ENCODE measurements at places on chromosomes 13 and 19.

DNA sequence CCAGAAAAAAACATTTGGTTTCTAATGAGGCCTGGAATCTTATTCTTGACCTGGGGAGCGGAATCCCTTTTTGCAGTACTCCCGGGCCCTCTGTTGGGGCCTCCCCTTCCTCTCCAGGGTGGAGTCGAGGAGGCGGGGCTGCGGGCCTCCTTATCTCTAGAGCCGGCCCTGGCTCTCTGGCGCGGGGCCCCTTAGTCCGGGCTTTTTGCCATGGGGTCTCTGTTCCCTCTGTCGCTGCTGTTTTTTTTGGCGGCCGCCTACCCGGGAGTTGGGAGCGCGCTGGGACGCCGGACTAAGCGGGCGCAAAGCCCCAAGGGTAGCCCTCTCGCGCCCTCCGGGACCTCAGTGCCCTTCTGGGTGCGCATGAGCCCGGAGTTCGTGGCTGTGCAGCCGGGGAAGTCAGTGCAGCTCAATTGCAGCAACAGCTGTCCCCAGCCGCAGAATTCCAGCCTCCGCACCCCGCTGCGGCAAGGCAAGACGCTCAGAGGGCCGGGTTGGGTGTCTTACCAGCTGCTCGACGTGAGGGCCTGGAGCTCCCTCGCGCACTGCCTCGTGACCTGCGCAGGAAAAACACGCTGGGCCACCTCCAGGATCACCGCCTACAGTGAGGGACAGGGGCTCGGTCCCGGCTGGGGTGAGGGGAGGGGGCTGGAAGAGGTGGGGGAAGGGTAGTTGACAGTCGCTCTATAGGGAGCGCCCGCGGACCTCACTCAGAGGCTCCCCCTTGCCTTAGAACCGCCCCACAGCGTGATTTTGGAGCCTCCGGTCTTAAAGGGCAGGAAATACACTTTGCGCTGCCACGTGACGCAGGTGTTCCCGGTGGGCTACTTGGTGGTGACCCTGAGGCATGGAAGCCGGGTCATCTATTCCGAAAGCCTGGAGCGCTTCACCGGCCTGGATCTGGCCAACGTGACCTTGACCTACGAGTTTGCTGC lies at the start of gene ICAM4:
TSS of gene ICAM4 (plus strand) at position 153 of the 935 bp plus-strand sequence. CDS start at position 211, 58 bp downstream.
- no peak for DNase-seq

DNA sequence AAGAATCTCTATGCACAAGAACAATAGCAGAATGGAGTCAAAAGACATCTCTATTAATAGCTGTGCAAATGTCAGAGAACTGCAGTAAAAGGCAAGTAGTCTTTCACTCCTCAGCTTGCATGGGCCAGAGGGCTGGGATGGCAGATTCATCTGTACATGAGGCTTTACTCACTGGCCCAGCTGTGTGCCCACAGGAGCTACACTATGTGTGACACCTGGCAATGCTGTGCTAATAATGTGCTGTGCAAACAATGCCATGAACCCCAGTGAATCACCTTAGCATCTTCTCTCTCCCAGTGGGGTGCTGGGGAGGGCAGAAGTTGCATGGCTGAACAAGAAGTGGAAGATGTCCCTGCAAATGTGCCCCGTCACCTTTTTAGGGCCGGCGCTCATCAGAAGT lies 73.1 kb downstream of the KL start:
- DNase-seq = no peak

GRCh38 chr13:49164712-49165111 lies 55.4 kb upstream of the MLNR start:
- no peak for DNase-seq

GRCh38 chr13:112616586-112617362 lies 28.8 kb upstream of the TUBGCP3 start:
- peak; percentile 14 for DNase-seq

- DNase-seq = peak; percentile 54
Measured at GRCh38 chr19:40717880-40718773, 1.2 kb downstream of the ITPKC start.

- DNase-seq = no peak
Measured at GRCh38 chr13:72823724-72824123, 41.8 kb downstream of the PIBF1 start.

All from RKO (cell line).